Left ventricle myocardium superior (tissue), 1 donor: ENCODE measurements at places on chromosomes 16 and 17. TPM values are rescaled to one million over a fixed set of nuclear protein-coding genes. Genes with fewer than 3 reads are reported as not detected.

GRCh38 chr17:8287651-8288335, 677 bp upstream of the RANGRF start:
- no peak for DNase-seq

- peak; percentile 93 for DNase-seq
These were observed at the start of gene VAMP2 for GRCh38 chr17:8162233-8162996. TSS of gene VAMP2 (minus strand) at chr17:8162948. CDS start at chr17:8162879, 69 bp downstream.

- DNase-seq: no peak
These were observed 21.3 kb downstream of the CYLD start for GRCh38 chr16:50763211-50763610.

GRCh38 chr16:28320741-28321140, 28.4 kb downstream of the SBK1 start:
- no peak for DNase-seq

GRCh38 chr16:11310997-11311561, 29.9 kb upstream of the PRM1 start:
- no peak for DNase-seq

DNA sequence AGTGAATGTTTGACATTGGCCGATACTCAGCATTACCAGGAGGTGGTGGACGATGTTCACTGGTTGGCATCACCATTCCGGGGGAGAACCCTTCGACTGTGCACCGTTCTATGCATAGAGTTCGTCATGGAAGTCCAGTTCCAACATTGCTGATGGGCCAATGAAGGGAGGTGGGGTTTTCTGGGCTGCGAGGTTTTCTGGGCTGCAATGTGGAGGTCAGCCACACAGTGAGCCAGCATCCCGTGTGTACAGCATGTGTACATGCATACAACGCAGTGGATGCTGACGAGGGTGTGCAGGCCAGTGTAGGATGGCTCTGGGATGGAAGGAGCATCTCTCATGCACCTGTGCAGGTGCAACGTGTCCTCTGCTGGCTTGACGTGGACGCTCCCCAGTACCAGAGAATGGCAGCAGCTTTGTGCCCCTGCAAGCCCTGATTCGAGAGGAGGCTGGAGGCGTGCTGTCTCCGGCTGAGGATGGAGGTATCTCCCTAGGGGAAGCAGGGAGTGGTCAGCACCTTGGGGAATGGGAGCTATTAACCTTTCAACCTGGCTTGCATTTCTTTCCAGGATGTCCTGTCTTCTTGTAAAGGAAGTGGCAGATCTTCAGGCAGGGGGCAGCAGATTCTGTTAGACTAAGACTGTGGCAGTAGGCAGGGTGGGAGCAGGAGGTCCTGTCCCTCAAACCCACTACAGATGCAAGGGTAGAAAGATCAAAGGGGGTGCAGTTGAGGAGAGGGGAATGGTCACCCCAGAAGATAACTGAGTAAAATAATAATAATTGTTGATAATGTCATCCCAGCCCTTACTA, 98.2 kb downstream of the CYLD start:
- DNase-seq: no peak

The HBM gene
- not detected for total RNA-seq

The ZSWIM7 gene
- total RNA-seq: 19.5 TPM

The ACE gene
- total RNA-seq: 5.6 TPM
